ENCODE measurements at places on chromosomes 1 and 21. TPM values are rescaled to one million over a fixed set of nuclear protein-coding genes. Genes with fewer than 3 reads are reported as not detected.

The HPCAL4 gene
- 2.5 TPM for polyA plus RNA-seq

The FOXO6 gene
- polyA plus RNA-seq = 4.2 TPM

DNA sequence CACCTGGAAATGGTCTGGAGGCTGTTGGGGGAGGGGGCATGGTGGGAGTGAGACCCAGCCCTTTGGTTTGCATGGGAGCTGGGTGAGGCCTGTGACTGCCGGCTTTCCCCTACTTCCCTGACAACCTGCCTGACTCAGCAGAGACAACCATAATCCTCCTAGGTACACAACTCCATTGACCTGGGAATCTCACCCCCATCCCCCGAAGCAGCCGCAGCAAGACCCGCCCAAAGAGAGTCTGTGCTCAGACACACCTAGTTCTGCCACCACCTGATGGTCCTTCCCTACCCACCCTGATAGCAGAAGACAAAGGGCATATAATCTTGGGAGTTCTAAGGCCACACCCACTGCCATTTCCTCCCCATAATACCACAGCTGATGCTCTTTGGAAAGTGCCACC, 168.6 kb downstream of the GIPC2 start:
- DNase-seq = no peak

DNA sequence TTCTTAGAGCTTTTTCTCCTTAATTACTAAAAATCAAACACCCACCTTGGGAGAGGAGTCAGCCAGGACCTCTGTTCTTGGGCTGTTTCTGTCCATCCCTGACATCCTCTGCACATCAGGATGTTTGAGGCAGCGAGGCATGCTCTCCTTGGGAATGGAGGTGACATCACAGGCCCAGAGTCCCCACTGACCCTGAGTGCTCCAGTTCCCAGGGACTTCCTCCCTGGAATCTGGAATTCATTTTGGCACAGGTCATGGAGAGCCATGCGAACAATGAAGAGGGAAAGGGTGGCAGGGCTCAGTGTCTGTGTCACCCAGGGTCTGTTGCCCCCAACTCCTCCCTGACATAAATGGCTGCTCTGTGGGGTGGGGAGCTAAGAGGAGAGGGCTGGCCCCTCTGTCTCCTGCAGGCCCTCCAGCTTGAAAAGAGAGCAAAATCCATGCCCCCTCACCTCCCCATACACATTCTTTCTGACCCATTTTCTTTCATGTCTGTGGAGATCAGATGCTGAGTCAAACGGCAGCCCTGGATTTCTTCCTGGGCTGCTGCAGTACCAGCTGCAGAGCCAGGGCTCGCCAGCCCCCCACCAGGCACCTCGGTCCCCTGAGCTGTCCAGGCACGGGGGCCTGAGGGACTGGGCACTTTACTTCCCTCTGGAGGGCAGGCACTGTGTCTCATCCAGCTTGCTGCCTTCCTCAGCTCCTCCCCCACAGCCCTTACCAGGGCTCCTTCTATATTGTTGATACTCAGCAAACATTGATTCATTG, 102.0 kb downstream of the NMNAT2 start:
- DNase-seq = no peak

- no peak for DNase-seq
Observed at GRCh38 chr1:21663951-21664805, 5.0 kb downstream of the RAP1GAP start.

- DNase-seq = no peak
Observed at GRCh38 chr1:7110321-7110720, 325.1 kb downstream of the CAMTA1 start.

DNA sequence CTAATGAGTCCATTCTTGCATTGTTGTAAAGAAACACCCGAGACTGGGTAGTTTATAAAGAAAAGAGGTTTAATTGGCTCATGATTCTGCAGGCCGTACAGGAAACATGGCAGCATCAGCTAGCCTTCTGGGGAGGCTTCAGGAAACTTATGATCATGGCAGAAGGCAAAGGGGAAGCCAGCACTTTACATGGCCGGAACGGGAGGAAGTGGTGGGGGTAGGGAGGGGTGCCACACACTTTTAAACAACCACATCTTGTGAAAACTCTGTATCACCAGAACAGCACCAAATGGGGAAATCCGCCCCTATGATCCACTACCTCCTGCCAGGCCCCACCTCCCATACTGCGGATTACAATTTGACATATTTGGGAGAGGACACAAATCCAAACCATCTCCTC, 43.9 kb downstream of the NOS1AP start:
- DNase-seq = no peak

- DNase-seq = no peak
Observed at GRCh38 chr1:56511364-56511763, 68.0 kb downstream of the PLPP3 start.
